Keratinocyte (primary cell): ENCODE measurements at places on chromosomes 1 and 21.

- DNase-seq: no peak
Measured at GRCh38 chr1:234114648-234115307, 210.3 kb downstream of the SLC35F3 start.

DNA sequence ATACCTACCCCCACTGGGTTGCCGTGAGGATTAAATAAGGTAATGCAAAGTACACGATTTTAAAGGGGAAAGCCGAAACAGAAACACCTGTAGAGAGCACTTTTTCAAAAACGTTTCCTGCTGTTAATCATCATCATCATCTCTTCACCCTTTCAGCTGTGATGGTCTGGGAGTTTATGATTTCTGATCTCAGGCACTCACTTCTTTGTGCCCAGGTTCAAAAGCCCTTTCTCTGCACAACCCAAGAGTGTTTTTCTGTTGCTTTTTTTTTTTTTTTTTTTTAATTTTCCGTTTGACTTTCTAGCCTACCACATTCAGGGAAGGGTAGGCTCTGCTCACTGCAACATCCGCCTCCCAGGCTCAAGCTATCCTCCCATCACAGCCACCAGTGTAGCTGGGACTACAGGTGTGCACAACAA, 936 bp upstream of the UBXN11 start:
- DNase-seq: no peak

DNA sequence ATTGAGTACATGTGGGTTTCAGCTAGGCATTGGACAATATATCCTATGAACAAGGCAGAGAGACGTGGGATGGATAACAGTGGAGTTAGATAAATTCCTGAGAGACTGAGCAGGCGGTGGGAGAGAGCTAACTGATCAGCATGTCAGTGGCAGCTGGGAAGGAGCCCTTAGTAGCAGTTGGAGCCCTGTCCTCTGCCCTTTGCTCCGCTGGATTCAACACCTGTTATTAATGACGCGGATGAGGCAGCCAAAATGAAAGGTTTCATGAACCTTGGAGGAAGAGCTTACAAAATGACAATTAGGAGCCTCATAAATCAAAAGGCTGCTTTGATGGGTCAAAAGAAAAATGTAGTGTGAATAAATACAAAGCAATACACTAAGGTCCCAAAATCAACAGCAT, 16.1 kb downstream of the UBIAD1 start:
- no peak for DNase-seq

- DNase-seq: no peak
Measured at GRCh38 chr1:22317231-22317919, 134.3 kb upstream of the ZBTB40 start.

DNA sequence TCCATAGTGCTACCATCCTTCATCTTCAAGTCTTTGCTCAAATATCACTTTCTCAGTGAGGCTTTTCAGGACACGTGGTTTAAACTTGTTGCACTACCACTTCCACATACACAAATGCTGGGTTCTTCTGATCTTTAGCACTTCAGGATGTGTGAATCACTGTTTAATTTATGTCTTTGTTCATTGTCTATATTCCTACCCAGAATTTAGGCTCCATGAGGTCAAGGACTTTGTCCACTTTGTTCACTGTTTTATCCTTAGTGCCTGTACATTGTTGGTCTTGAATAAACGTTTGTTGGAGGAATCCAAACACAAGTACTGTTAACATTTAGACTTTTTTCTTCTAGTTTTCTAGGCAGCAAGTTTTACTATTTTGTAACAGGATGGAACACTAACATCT, 42.6 kb upstream of the RALGPS2 start:
- DNase-seq: no peak

- no peak for DNase-seq
Measured at GRCh38 chr1:3060601-3061551, 8.1 kb upstream of the PRDM16 start.

DNA sequence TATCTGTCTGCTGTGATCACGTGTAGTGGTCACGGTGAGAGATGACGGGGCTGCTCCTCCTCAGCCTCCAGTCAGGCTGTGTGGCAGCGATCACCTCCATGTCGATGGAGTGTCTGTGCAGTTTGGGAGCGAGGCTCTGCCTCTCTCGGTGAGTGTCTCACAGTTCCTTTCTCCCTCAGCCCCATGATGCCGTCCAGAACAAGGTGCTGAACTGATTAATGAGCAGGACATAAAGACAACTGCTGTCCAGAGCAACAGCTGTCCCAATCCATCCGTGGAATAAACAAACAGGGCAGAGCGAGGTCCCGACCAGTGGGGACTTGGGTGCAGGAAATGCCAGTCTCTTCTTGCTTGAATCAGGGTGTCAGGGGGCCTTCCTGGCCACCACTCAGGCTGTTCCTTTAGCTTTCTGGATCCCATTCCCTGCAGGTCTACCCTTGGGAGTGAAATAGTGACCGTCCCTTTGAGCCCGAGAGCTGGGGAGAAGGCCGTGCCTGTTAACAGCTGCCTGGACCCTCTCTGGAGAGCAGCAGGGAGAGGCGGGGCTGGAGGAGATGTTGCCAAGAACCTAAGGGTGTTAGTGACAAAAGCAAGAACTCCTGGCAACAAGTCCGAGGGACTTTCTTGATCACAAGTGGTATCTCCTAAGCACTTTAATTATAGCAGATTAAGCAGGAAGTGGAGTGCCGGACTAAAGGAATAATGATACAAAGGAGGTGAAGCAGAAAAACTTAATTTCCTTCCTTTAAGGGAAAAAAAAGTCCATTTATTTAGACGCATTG, 443.9 kb downstream of the KIF26B start:
- DNase-seq: no peak

- DNase-seq: no peak
Measured at GRCh38 chr1:45266151-45266801, 59.9 kb upstream of the ZSWIM5 start.

GRCh38 chr1:12464598-12465056, 153.4 kb downstream of the DHRS3 start:
- DNase-seq: no peak

DNA sequence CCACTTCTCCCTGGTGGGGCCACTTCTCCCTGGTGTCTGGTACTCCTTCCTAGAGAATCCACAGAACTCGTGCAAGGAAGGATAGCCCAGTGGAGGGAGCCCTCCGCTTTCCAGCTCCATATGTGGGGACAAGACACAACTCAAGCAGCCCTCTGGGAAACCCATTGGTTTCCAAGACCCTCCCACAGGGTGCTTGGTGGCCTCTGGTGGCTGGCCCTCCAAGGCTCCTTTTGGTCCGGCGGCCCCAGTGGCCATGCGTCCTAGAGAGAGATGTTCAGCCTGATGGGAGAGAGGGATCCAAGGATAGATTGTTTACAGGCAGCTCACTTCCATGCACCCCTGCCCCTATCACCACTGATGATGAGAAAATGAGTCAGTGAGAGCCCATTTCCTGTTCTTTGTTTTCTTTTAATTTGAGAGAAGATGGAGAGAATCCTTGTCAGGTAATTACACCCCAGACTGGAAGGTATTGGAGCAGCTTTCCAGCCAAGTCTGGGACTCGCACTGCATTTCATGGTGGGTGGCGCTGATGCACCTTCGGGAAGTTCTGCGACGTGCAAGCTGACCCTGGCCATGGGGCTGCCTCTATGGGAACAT, 486.2 kb upstream of the VAMP3 start:
- no peak for DNase-seq

DNA sequence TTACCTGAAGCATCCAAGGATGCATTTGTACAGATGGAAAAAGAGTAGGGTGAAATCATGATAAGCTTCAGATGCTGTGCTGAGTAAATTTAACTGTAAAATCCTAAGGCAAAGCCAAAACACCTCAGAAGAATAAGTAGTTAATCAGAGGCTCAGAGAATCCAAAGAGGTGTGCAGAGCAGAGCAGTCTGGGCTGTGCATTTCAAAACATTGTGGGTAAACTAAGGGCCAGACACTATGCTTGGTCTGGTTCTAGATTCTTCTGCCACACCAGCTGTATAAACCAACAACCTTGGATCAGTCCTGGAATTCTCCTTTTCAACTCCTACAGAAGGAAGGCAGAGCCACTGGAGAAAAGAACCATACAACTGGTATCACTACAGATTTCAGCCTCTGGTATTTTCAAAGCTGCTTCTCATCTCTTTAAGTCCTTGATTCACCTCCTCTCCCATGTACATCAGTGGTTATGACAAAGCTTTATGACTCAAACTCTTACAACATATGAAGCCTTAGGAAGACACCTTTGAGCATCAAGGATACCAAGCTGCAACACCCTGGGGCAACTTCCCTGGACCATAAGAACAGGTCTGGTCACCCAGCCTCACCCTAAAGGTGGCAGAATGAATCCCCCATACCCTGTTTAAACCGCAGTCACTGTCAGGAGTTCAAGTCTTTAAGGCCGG, 11.6 kb upstream of the HIPK1 start:
- peak; percentile 72 for DNase-seq

DNA sequence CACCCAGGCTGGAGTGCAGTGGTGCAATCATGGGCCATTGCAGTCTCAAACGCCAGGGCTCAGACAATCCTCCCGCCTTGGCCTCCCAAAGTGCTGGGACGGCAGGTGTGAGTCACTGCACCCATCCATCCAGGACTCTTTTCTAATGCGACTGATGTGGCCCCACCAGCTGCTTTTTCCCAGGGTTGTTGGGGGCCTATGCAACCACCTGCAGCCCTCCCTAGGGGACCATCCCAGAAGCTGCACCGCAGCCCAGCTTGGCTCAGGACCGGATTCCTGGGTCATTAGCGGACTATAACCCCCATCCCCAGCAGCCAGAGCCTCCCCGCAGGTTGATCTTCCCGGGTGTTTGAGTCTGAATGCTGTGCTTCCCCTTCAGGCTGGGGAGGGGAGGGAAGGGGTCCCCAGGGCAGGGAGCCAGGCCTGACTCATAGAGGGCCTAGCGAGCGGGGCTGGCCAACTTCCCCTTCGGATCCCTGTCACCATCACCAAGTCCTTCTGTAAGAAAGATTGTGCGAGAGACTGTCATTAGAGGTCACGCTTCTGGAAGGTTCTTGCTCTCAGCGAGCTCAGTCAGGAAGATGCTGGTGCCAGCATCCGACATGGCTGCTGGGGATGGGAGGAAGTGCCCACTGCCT, 108.7 kb upstream of the ACTRT2 start:
- no peak for DNase-seq

GRCh38 chr1:190658907-190659306, 181.2 kb upstream of the BRINP3 start:
- no peak for DNase-seq

DNA sequence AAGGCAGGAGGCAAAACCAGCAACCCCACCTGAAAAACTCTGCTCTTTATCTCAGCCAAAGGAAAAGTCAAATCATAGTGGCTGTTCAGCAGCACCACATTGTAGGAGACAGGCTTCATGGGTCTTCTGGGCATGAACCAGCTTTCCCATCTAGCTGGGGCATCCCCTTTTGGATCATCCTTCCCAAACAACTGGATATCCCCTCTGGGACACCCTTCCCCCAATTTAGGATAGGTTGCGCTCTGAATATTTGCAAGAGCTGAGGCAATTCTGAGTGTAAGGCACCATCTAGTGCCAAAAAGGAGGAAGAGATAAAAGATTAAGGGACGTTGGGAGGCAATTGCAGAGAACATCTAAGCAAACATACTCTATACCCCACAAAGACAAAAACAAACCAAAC, 295.8 kb downstream of the MATN1 start:
- no peak for DNase-seq

GRCh38 chr21:15682977-15683376, 46.8 kb upstream of the USP25 start:
- no peak for DNase-seq

DNA sequence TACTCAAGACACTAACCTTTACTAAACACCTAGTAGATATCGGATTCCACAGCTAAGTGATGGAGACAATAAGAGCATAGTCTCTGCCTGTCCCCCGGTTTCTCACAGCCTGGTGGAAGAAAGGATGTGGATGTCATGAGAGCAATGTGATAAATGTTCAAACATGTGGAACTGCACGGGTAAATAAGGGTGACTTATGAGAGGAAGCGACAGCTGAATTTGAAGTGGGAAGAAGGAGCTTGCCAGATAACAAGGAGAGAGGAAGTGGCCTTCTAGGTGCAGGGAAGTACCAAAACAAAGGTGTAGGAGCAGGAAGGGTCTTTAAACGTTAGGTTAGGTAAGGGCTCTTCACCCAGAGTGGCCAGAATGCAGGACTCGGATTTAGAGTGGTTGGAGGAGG, 178.6 kb upstream of the NRIP1 start:
- no peak for DNase-seq

DNA sequence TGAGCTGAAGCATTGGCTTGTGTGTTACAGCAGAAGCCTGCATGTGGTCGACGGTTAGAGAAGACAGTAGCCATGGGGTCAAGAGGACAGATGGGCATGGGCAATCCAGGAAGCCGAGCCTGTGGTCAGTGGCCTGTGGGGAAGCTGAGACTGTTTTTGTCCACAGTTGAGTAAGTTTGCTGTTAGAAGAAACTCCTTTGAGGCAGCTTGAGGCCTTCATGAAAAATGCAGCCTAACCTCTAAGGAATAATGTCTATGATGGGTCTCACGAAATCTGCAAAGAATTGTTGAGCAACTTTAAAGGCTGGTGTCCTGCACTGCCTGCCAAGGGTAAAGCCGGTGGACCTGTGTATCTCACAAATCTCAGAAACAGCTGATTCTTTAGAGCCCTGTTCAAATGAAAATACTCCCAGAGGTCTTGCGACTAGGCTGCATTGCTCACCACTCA, 322.4 kb downstream of the SETD4 start:
- DNase-seq: no peak

- no peak for DNase-seq
Measured at GRCh38 chr1:205630651-205631009, 1.2 kb downstream of the ELK4 start.

- DNase-seq: no peak
Measured at GRCh38 chr1:96130432-96130831, 591.2 kb upstream of the PTBP2 start.

DNA sequence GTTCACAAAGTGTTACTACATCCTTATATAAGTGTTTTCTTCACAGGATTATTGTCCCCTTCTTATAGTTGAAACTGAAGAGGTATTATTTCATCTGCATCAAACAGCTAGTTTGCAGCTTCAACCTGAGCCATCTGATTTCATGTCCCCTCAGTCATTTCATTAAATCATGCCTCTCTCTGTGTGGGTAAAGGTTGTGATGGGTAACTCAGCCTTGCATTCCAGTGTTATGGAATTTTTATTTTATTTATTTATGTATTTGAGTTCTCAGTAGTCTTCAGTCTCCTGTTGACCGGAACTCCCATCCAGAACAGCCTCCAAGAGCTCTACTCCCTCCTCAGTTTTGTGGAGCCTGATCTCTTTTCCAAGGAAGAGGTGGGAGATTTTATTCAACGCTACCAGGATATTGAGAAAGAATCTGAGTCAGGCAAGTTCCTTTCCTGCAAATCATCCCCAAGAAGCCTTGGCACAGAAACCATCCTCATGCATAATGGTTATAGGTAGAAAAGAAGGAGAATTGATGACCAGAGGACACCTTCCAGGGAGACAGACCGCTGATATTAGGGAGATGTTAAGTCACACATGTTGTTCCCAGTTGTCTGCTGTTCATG, 21.8 kb downstream of the CHD1L start:
- no peak for DNase-seq

DNA sequence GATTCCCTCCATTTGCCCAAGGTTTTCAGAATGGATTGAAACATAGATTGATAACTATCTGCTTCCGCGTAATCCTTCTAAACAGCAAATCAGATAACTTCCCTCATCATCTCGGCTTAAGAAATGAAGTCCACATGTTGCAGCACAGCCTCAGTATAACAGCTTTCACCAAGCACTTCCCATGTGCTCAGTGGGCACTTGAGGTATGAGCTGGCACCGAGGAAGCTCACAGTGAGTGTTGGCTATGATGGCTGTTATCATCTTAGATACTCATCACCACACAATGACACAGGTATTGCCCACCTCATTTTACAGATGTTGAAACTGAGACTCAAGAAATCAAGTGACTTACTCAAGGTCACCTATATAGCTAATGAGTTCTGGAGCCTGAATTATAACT, 43.2 kb downstream of the RCSD1 start:
- DNase-seq: no peak
